ENCODE measurements at places on chromosomes 7 and 10. TPM values are rescaled to one million over a fixed set of nuclear protein-coding genes. Genes with fewer than 3 reads are reported as not detected.

HKDC1 gene
- 2.4 TPM for total RNA-seq

- no peak for DNase-seq
Observed at GRCh38 chr7:82616059-82616728, 172.6 kb upstream of the CACNA2D1 start.

ZNF25 gene
- 10.1 TPM for total RNA-seq

GRCh38 chr7:149625947-149626392, 128.4 kb upstream of the ZNF746 start:
- no peak for DNase-seq

DNA sequence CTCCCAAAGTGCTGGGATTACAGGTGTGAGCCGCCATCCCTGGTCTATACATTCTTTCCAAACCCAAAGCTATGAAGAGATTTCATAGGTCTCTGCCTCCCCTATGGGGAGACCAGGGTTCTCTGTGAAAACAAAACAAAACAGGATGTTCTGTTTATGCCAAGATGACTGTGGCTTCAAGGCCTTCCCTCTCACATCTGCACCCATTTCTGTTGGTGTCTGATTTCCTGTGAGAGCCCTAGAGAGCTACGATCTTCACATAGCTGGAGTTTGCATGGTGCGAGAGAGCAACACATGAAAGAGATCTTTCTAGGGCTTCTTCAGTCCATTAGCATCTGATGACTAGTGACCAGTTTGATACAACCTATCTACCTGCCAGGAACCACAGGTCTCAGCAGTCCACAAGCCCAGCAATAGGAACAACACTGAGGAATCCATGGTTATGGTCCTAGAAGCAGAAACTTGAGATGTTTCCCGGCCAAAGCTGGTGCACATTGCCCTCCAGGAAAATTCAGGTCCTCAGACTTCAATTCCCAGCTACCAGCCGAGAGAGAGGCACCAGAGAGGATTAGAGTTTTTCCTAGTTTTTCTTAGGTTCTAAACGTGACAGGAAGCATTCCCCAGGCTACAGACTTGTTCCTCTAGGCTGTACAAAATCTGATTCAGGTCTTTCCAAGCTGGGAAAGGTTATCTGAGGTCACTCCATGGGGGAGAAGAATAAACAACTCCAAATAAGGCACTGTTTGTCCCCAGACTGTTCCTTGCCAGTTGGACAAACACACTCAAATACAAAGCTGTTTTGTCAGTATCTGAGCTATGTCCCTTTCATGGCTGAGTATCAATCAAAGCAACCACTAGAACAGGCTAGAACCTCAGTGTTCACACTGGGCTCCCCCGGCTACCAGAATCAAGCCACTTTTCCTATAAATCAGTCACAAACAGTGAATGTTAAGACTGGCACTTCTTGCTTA, 259.7 kb downstream of the CALN1 start:
- peak; percentile 50 for DNase-seq

All from thyroid gland (tissue), 4 donors.